Tibial artery (tissue), 4 donors: ENCODE measurements at places on chromosomes 12 and 14.

GRCh38 chr12:116694653-116695463 is 43.0 kb downstream of the SPRING1 start:
- DNase-seq = no peak

DNA sequence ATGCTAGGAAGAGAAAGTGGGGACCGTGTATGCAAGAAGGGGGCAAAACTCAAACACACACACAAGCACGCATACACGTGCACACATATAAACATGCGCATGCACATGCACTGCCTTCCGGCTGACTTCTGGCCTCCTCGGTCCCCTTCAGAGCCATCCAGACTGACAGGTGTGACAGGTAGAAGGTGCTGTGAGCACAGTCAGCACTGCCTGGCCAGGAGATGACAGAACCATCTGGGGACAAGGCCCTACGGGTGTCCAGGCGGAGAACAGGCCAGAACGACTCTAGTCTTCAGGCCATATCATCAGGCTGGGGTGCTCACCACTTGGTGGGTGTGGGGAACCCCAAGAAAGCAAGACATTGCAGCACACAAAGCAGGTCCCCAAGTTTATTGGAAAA is 7.3 kb downstream of the KRT83 start:
- DNase-seq = no peak

DNA sequence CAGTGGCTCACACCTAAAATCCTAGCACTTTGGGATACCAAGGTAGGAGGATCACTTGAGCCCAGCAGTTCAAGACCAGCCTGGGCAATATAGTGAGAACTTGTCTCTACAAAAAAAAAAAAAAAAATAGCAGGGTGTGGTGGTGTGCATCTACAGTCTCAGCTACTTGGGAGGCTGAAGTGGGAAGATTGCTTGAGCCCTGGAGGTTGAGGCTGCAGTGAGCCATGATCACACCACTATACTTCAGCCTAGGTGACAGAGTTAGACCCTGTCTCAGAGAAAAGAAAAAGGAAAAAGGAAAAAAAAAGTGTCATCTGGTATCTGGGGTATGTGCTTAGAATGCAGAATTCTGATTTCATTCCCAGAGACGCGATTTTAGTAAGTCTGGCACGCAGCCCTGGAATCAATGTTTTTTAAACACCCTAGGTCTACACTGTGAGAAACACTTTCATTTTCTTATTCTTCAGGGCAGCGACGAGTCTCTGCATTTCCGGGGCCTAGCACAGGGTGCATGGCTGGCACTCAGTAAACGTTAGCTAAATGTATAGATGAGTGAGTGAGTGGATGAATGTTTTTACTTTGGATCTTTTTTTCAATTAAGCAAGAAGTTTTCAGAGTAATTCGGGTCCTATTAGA is 243.8 kb upstream of the PWP1 start:
- no peak for DNase-seq

DNA sequence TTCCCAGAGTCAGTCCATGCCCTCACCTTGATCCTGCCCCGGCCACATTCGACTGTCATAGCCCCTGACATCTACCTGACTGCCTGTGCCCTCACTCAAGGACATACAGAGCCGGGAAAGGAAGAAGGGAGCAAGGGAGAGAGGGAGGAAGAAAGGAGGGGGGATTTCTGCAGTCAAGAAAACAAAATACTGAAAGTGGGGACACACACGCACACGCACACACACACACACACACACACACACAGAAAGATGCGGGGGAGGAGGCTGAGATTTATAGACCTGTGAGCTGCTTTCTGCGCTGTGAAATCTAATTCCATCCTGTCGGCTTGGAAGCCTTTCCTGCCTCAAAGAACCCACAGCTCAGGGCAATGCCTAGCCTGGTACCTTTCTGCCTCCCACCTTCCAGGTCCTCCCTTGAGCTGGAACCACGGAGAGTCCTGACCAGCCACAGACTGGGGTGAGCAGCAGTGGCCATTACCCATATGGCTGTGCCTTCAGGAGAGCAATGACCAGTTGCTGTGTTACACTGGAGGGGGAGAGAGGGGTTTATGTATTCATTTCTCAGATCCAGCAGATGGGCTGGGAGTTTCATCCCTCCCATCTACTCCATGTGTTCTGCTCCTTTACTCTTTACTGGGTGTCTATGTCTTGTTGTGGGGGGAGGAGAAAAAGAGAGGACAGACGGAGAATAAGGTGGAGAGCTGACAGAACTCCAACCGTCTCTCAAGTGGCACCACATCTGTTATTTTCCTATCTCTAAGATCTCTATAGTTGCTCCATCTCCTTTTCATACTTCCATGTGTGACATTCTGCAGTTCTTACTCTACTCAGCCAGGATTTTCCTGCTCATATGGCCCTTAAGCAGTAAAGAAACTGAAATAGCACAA is 12.9 kb downstream of the C14orf93 start:
- DNase-seq = no peak

- no peak for DNase-seq
Measured at GRCh38 chr14:103688906-103689902, 26.0 kb downstream of the XRCC3 start.

GRCh38 chr14:28756884-28757570 is 9.6 kb upstream of the FOXG1 start:
- DNase-seq = no peak
